BE2C (cell line): ENCODE measurements at places on chromosomes 1 and 21.

DNA sequence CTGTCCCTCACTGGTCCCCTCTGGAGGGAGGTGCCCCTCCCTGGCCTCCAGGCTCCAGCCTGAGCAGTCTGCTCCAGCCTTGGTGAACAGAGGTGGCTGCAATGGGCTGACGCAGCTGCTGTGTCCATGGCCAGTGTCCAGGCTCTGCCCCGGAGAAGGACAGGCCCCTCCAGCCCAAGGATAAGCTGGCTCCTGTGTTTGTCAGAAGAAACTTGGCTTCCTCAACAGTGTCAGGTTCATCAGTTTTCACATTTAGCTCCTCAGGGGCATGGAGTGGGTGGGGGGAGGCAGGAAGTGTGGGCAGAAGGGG is 402.8 kb downstream of the MATN1 start:
- DNase-seq: no peak

DNA sequence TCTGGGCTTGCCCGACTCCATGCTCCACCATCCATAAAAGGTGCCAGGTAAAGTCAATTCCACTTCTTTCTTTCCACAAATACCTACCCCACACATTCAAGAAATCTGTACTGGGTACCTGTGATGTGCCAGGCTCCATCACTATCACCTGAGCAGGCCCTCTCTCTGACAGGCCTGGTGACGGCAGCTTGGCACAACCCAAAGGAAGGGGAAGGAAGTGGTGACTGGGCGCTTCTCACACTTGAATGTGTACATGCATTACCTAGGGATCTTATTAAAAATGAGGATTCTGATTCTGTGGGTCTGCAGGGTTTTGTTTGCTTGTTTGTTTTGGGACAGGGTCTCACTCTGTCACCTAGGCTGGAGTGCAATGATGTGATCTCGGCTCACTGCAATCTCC is 7.5 kb downstream of the HTR1D start:
- DNase-seq: no peak

- DNase-seq: no peak
Observed at GRCh38 chr1:65704318-65704717, 88.4 kb upstream of the PDE4B start.

GRCh38 chr1:32939655-32940371 is 24.8 kb downstream of the RNF19B start:
- DNase-seq: no peak

- DNase-seq: no peak
Observed at GRCh38 chr1:177021687-177022086, 142.8 kb downstream of the ASTN1 start.
